ENCODE measurements at places on chromosomes 4 and X.

- no peak for DNase-seq
These were observed 380.7 kb upstream of the NOCT start for GRCh38 chr4:138634915-138635314.

DNA sequence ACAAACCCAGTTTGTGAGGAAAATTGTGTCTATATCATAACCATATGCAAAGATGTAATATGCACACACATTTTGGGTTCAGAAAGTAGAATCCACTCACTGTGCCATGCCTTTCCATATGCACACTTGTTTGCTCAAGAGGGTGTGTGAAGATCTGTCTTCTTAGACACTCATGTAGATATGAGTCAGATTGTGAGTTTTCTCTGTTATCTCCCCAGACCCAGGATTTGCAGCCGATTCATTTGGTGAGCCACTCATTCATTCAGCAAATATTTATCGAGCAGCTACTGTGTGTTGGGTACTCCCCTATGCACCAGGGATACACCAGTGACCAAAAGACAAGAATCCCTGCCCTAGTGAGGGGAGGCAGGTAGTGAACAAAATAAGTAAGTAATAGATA lies 81.5 kb downstream of the CLCN5 start:
- no peak for DNase-seq

DNA sequence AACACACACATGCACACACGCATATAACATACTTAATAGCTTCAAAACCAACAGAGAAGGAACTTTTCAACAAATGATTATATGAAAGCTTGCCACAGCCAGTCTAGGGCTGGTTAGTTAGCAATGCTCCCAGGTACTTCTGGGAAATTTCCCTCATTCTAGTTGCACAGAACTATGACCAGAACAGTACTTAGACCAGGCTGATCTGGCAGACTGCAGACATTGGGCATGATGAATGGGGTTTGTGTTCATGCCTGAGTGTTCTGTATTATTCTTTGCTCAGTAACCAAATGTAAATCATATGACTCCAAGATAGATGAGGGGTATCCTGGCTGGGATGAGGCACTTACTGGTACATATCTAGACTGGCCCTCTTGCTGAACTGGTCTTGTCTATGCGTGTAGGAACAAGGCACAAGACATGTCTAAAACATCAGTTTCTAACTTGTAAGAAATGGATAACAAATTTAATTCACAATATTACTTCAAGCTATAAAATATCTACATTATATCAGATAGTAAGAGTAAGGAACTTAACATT lies 50.3 kb upstream of the GEMIN8 start:
- no peak for DNase-seq

DNA sequence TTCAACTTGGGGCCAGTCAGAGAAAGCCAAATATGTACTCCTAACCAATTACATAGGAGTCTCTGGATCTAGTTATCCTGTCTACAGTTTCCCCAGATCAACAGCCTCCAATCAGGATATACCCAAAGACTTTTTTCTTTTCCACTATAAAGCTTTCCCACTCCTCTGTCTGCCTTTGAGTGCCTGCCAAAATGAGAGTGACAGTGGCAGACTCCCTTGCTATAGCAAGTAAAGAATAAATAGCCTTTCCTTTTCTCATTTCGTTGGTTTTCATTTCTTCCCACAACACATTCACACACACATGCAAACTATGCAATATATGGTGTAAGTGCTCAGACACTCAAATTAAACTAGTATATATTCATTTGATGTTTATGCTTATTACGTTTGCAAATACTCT lies 302.4 kb upstream of the TACR3 start:
- no peak for DNase-seq
